Stimulated activated CD8-positive, alpha-beta memory T cell treated with anti-CD3 and anti-CD28 coated beads, Interleukin-15, amount 100 ng/mL, for 4 hours (primary cell): ENCODE measurements at places on chromosomes 2 and 18.

DNA sequence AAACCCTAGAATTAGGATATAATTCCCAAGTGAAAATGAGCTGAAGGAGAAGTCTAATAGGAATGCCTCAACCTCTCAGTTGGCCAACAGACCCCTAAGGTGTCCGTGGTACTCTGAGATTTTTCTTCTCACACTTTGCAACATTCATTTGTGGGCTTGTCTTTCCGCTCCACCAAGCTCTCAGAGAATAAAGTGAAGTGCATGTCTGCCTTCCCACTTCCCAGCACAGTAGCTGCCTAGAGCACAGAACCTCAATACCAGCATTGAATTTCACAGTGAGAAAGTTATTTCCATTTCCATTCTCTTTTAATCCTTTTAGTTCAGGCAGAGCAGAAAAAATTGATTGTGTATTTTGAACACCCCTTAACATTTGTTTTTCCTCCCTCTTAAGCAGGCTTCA, 451.8 kb downstream of the TGIF1 start:
- no peak for DNase-seq

GRCh38 chr2:120346026-120346666, at the start of gene INHBB:
Gene INHBB, plus strand, starts transcription at chr2:120346136. Its CDS starts 53 bp downstream, at chr2:120346189.
- DNase-seq, result no peak

GRCh38 chr2:196966061-196966460, 39.6 kb upstream of the PGAP1 start:
- no peak for DNase-seq

GRCh38 chr2:119693567-119693966, 14.6 kb downstream of the TMEM177 start:
- DNase-seq, result no peak

GRCh38 chr2:95113464-95113863, 8.1 kb downstream of the MRPS5 start:
- DNase-seq, result no peak

- DNase-seq, result no peak
These were observed 754.7 kb downstream of the BCL11A start for GRCh38 chr2:59798687-59799232.

DNA sequence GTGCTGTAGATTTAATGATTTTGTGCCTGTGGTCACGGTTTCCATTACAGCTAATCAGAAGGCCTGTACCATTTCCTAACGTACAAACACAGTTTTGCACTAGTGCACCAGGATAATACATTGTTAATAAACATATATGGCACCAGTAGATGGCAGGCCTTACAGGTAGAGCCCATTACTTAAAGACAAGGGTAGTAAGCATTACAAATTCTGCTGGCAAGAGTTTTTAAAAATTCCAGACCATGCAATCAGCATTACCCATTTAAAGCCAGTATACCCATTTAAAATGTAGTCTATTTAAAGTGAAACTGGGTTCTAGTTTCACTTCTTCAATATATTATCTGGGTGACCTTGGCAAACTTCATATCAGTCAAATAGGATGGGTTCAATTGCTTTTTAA, 224.2 kb downstream of the NUP35 start:
- DNase-seq, result no peak
